ENCODE measurements at places on chromosomes 3 and 15.

- peak; percentile 84 for DNase-seq
Observed at GRCh38 chr3:184320104-184320445, 5.7 kb downstream of the EIF4G1 start.

GRCh38 chr15:89175617-89176191, 45.7 kb downstream of the RLBP1 start:
- no peak for DNase-seq

DNA sequence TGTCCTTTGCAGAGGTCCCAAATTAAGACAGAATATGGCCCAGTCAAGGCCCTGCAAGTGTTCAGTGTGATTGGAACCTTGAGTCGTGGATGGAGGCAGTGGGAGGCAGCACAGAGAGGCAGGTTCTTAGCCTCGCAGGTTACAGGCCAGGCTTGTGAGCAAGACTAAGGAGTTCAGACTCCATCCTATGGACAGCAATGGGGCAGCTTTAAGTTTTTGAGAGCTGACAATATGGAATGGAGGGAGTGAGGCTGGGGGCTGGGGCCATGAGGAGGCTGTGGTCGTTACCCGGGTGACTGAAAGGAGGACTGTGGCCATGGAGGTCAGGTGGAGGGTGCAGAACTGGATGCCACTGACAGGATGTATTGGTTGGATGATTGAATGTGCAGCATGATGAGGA, 74.1 kb upstream of the PRR23C start:
- no peak for DNase-seq

DNA sequence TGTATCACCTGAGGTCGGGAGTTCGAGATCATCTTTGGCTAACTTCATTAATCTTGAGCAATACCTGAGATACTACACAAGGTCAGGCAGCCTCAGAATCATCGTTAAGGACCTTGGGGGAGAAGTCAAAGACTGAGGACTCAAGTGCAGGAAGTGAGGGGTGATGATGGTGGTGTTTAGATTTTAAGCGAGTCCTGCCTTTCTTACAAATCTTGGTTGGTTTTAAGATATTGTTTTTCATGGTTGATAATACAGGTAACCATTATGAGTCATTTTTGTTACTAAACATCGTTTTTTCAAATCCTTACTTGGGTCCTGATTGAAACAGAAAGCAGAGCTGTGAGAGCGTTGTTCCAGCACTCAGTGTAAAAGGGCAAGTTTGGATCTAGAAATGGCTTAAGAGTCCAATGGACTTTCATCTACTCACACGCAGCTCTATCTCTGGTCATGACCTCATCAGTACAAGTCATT, 4.1 kb downstream of the RASGRP1 start:
- no peak for DNase-seq

DNA sequence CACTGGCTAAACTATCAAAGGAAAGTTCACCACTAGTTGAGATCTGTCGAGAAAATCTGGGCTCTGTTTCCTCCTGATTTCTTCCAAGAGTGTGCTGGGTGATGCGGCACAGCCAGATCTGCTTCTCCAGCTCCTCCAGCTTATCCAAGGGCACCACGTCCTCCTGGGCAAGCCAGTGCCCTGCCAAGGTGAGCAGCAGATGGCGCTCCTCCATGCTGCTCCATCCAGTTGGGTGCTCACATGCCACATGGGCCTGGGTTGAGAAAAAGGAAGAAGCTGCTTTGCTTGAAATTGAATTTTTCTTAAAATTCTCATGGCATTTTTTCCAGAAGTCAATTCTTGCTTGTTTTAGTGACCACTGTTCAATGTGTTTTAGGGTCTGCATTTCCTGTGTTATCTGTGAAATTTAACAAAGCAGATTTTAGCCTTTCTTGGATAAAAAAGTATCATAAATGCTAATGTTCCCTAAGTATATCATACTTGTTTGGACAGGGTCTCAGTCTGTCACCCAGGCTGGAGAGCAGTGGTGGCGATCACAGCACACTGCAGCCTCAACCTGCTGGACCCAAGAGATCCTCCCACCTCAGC, 47.3 kb downstream of the EIF3J start:
- DNase-seq, result peak; percentile 55

DNA sequence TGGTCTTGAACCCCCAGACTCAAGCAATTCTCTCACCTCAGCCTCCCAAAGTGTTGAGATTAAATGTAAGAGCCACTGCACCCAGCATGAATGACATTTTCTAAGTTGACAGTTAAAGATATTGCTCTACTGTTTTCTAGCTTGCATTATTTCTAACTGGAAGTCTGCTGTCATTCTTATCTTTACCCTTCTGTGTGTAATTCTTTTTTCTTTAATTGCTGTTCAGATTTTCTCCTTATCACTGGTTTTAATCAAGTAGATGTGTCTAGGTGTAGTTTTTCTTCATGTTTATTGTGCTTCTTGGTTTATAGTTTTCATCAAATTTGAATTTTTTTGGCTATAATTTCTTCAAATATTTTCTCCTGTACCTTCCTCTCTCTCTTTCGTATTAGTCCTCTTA, 4.9 kb downstream of the PARP15 start:
- no peak for DNase-seq

- no peak for DNase-seq
Observed at GRCh38 chr15:39326306-39326975, 254.4 kb upstream of the THBS1 start.

- no peak for DNase-seq
Observed at GRCh38 chr3:64444490-64445108, 219.3 kb upstream of the PRICKLE2 start.

GRCh38 chr3:166123088-166123487, 285.9 kb upstream of the BCHE start:
- no peak for DNase-seq

GRCh38 chr3:127822682-127823425, 539 bp upstream of the MGLL start:
- DNase-seq, result peak; percentile 53

GRCh38 chr3:66428733-66429132, 72.1 kb downstream of the LRIG1 start:
- DNase-seq, result peak; percentile 92

DNA sequence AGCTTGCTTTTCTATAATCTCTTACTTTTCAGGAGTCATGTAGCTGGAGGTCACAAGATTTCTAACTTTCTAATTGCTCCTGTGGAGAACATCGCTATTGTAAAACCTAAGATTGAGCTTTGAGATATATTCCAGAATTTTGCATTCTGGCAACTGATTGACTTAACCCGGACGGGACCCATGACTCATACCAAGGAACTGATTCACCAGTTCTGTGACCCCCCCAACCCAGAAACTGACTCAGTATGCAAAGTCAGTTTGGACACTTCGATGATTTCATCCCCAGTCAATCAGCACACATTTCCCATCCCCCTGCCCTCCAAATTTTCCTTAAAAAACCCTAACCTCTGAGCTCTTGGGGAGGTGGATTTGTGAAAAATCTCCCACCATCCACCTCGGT, 396.5 kb upstream of the GBE1 start:
- DNase-seq, result peak; percentile 2

GRCh38 chr15:65355173-65355987, 22.4 kb downstream of the IGDCC3 start:
- no peak for DNase-seq

DNA sequence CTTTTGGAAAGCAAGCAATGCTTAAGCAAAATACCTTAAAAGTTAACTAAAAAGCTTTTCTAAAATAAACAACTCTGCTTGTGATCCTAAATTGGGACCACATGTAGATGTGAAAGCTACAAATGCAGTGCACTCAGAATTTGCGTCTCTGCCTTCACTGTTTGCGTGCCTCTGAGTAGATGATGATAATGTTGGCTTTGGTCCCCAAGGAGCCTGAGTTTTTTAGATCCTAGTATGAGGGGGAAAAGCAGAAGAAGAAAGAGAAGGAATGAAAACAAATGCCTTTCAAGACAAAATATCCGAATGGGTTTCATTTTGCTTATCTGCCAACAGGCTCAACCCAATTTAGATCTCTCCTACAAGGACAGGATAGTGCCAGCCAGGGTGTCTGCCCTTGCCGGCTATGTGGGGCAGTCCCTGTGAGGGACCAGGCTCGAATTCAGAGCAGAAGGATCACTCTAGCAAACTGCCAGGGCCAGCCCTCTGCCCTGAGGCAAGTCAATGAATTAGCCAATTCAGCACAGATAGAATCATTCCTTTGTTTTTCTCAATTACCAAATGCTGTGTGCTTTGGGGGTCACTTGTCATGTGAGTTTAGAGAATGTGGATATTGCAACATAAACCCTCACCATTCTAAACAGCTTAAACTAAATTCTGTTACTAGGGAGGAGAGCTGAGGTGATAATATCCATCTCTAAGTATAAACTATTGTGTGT, 28.5 kb downstream of the SCG5 start:
- no peak for DNase-seq

GRCh38 chr3:65478551-65479500, 559.9 kb downstream of the MAGI1 start:
- DNase-seq, result no peak

GRCh38 chr3:58566398-58567250, 10.6 kb downstream of the FAM107A start:
- no peak for DNase-seq
